ENCODE measurements at places on chromosomes 16 and 17.
A peak's percentile ranks its signal among the peaks of the same experiment; 100 is the strongest.

DNA sequence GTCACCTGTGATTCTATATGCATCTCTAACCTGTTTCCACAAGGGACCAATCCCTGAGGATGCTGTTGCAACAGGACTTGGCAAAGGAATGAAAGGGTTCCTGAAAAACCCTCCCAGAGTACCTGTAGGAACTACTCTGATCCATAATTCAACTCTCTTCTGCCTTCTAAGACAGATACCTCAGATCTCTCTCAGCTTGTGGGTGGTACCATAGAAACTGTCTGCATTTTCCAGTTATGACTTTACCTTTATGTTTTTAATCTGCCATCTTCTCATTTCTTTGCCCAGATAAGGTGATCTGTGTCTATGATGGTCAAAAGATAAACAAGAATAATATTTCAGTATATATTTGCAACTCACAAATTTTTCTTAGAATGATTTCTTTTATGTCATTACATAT lies 65.1 kb downstream of the TMC6 start:
- DNase-seq, result no peak

- no peak for DNase-seq
Measured at GRCh38 chr17:63035695-63036094, 69.7 kb downstream of the TANC2 start.

DNA sequence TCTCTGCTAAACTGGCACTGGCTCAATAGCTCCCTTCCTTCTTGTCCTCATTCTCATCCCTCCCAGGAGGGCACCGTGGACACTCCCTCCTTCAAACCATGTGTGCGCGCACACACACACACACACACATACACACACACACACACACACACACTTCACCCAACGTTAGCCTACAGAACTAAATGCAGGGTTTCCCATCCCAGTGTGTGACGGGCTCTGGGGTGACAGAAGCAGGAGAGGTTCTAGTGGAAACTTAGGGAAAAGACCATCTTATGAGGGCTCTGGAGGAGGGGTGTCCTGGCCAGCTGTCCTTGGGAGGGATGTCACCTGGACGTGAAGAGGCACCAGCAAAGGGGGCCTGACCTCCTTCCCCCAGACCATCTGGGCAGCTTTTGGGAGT lies 19.7 kb downstream of the OSBPL7 start:
- no peak for DNase-seq

- DNase-seq, result no peak
Measured at GRCh38 chr16:86432691-86433090, 77.6 kb upstream of the FOXF1 start.

GRCh38 chr16:19375561-19376158 lies 42.0 kb upstream of the TMC5 start:
- DNase-seq, result peak; percentile 65

DNA sequence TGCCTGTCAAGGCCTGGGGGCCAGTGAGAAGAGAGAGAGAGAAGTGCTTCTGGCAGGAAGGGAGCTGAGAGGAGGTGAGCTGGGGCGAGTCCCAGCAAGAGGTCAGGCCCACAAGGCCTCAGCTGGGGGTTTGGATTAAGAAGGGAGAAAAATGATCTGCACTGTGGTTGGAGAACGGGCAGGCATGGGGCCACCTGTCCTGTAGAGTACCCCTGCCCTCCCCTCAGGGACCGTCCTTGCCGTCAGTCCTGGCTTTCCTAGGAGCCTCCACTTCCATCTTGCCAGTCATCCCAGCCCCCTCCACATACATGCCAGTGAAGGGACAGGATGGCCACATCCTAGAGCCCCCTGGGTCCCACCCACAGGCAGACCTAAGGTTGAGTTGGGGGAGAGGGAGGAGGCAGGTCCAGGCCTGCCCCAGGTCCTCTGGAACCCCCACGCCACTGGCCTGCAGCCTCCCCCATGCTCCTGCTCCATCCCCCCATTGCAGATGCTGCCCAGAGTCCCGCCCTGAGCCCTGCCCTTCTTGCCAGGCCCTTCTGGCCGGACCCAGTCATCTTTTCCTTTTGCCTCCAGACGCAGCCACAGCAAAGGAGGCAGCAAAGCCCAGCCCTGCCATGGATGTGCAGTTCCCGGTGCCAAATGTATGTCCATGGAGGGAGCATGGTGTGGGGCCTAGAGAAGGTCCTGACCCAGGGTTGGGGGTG lies 18.9 kb downstream of the KATNB1 start:
- no peak for DNase-seq

- no peak for DNase-seq
Measured at GRCh38 chr17:32357615-32358014, 7.7 kb downstream of the ZNF207 start.

DNA sequence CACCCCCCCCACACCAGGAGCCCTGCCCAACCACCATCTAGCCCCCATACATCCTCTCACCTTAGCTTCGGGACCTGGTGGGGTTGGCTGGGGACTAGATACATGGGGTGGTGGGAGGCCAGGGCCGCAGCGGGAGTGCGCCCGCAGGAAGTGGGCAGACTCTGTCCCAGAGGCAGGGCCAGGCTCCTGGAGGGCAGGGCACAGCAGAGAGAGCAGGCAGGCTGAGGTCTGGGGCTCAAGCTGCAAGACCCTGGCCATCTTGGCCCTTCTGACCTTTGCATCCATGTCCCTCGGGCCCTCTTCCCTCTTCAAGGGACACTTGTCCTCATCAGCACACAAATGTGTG lies 2.7 kb downstream of the ENKD1 start:
- DNase-seq, result no peak

DNA sequence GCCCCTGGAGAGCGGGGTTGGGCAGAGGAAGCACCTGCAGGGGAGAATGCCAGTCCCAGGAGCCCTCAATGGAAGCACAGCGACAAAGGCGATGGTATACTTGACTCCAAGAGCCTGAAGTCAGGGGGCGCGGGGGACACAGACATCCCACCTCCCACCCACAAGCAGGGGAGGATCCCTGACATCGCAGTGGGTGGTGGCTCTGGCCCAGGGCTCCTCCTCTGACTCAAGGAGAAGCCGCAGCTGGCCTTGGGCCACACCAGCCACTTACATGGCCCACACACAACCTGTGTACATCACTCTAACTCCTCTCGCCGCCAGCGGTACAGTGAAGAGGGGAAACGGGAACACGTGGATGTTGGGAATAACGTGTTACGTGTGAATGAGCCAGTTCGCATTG lies 44.3 kb downstream of the FZD2 start:
- DNase-seq, result no peak

DNA sequence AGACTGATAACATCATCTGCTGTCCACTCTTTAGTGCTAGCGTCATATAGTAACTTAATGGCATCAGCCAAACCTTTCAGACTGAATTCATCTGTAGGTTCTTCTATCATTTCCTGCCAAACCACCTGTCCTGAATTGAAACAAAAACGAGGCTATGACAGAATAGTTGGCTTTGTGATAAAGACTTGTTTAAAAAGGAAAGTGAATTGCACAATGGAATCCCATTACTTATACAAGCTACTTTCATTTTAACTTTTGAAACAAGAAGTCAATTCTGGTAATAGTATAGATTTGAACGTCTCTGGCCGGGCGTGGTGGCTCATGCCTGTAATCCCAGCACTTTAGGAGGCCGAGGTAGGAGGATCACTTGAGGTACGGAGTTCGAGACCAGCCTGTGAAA lies 18.2 kb downstream of the LASP1NB start:
- no peak for DNase-seq

GRCh38 chr17:76720941-76721340 lies 5.5 kb downstream of the JMJD6 start:
- DNase-seq, result no peak

DNA sequence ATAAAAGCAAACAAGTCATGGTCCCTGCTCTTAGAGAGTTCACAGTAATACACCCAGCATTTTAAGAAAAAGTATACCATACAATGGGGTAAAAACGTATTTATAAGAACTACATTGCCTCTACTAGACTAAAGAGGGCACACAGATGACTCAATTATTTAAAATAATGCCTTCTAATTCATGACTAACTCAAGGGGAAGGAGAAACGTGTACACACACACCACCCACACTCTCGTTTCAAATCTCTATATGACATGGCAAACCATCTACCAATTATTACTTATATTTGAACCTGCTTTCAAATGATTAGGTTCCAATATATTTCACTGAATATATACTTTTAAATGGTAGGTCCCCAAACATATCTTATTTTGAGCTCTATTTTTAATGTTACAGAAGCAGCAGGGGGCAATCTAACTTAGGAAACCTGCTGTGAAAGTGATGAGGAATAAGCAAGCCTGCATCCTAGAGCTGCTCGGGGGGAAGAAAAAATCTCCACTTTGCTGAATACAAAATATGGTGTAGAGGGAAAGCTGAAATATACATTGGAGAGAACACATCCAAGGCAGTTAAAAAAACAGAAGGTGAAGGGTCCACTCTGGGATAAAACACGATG lies 232.4 kb upstream of the PSMD7 start:
- peak; percentile 41 for DNase-seq

- peak; percentile 98 for DNase-seq
Measured at GRCh38 chr17:77436058-77436442, 295.3 kb downstream of the SEC14L1 start.

GRCh38 chr17:20315311-20315710 lies 152.0 kb downstream of the LGALS9B start:
- DNase-seq, result no peak

DNA sequence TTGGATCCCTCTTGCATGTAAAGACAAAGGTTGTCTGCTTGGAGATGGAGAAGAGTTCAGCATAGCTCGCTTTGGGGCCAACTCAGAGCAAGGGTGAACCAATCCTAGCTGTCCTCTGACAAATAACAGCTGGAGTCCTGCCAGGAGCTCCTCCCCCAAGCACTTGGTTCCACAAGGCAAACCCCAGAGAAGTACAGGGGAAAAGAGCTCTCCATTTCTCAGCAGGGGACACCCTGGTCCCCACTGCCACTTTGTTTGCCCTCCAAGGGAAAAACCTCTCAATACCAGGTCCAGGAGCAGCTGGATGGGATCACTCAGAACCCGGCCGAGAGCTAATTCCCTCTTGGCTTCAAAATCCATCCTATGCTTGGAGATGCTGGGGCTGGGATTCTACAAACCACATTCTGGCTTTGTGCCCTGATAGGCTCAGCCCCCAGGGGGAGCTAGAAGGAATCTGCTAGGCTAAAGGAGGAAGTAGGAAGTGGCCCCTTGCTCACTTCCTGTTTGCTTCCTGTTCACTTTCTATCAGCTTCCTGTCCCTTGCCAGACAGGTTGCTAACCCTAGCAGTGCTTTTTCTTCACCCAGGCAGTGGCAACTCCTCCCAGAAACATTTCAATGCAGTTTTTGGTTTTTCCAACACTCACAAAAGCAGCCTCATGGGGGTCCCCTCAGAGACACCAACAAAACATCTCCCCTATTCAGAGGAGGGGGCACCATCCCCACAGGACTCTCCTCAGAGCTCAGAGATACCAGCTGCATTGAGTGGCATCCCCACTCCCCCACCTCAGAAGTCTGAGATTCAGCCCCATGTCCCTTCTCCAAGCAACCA lies 30.7 kb downstream of the CDRT4 start:
- no peak for DNase-seq

DNA sequence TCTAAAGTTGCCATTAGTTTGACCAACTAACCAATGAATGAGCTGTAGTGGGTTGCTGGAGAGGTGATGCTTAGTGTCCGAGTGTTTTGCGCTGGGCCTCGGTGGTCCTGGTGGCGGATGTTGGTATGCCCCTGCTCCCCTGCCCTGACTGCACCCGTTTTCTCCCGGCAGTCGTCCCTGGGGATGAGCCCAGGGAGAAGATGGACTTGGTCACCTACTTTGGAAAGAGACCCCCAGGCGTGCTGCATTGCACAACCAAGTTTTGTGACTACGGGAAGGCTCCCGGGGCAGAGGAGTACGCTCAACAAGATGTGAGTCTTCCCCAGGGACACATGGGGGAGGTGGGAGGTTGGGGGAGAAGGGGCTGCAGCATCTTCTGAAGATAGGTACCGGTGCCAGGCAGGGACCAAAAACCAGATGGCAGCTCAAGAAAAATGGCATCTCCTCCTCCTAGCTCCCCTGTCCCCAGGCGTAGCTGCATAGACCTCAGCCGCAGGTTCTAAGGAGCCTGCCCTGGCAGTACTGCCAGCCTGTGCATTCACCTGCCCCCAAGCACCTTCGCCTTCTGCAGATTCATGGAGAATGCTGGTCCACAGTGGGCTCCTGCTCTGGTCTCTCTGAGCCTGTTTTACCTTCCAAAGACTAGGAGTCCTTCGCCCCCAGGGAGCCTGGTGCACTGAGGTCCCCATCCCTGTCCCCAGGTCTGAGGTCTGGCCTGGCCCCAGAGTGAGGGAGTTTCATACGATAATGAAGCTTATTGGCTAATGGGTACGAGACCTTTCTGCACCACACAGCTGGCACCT lies 5.3 kb downstream of the CNP start:
- no peak for DNase-seq

- DNase-seq, result no peak
Measured at GRCh38 chr17:40548982-40549685, 16.1 kb downstream of the CCR7 start.

GRCh38 chr17:50884439-50885311 lies 18.5 kb upstream of the TOB1 start:
- DNase-seq, result no peak

GRCh38 chr17:5686074-5686635 lies 101.8 kb upstream of the NLRP1 start:
- no peak for DNase-seq

DNA sequence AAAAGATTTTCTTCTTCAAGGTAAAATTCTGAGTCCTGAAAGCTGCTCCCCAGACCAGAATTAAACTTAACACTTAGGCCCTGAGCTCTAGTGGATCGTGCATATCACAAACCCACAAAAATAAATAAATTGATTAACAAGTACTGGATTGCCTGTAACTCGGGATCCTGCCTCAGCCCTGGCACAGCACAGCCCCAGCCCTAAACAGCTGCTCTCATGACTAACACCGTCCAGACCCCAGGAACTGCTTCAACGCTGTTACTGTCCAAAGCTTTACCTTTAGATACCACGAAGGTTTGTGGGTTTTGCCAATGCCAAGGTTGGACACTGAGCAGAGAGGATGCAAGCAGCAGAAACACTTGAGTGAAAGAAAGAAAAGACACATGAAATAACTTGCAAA lies 172.5 kb downstream of the COPRS start:
- no peak for DNase-seq

- DNase-seq, result peak; percentile 9
Measured at GRCh38 chr17:58756246-58757161, 850 bp downstream of the PPM1E start.

DNA sequence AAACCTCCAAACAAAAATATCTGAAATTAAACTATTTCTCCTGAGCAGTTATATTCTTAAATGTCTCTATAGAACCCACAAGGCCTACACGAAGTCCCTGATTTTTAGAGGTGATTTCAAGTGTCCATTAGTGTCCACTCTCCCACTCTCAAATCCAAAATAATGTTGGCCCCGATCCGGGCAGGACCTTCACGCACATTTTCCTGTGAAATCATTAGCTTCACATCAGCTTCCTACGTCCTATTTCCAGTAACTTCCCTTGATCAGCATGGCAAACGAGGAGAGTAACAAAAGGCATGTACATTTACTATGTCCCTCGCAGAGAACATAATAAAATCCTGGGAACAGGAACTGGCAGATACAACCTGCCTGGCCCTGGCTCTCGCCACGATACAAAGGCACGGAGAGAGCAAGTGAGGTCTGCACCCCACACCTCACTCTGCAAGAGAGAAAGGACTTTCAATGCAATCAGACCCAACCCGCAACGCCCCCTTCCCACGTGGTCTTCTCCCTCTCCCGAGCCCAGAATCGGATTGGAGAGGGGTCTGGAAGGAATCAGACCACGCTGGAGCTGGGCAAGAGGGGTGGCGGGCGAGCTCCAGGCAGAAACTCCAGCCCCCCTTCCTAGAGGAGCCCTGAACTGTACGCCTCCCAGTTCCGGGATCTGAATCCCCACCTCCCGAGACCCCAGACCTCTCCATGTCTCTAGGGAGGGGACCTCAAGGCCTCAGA lies 17.5 kb upstream of the C17orf78 start:
- peak; percentile 57 for DNase-seq
